ENCODE measurements at places on chromosomes 6 and 20.

- no peak for DNase-seq
Observed at GRCh38 chr6:16972535-16972934, 129.3 kb upstream of the STMND1 start.

GRCh38 chr20:9103955-9104354, 35.1 kb downstream of the PLCB4 start:
- DNase-seq: no peak

DNA sequence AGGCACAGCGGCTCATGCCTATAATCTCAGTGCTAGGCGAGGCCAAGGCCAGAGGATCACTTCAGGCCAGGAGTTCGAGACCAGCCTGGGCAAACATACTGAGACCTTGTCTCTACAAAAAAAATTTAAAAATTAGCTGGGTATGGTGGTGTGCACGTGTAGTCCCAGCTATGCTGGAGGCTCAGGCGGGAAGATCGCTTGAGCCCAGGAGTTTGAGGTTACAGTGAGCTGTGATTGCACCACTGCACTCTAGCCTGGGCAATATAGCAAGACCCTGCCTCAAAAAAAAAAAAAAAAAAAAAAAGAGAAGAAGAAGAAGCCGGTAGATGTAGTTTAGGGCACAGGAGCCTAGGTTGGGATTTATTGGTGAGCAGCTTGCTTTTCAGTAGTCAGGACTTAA, 20.7 kb downstream of the MTHFD1L start:
- no peak for DNase-seq

GRCh38 chr6:31005249-31006020, 4.8 kb upstream of the MUC22 start:
- DNase-seq: no peak

Measured in stimulated activated naive CD4-positive, alpha-beta T cell treated with Interleukin-2 at 50 U/mL for 16 hours (primary cell).